ENCODE measurements at places on chromosomes 6 and 20.

GRCh38 chr20:23667666-23668065, 21.2 kb downstream of the CST4 start:
- no peak for DNase-seq

GRCh38 chr6:29490552-29490951, 2.8 kb upstream of the MAS1L start:
- no peak for DNase-seq

GRCh38 chr20:15703171-15703911, 869.9 kb downstream of the KIF16B start:
- no peak for DNase-seq

DNA sequence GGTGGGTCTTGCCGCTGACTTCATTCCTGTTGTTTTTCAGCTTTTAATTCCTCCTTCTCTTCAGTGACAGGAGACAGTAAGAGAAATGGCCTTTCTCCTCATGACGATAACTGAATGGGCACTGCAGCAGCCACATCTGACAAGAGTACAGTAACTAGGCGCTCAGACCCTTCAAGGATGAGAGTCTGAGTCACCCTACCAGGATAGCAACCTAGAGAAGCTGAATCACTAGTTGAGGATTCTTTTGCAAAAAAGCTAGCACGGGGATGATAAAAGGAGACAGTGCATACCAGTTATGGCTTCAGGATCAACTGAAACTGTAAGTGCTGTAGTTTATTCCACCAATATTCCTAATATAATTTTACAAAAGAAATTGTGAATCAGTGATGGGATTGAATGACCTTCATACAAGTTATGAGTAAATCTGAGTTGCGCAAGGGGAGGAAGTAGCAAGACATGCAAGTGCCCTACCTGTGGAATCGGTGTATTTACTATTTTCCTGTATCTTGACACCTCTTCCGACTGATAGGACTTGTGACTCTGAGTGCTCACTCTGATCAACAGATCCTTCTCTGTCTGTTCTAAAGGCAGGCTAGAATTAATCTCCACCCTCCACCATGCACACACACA, 161.8 kb upstream of the GRIK2 start:
- no peak for DNase-seq

GRCh38 chr20:4607287-4607713, 114.4 kb upstream of the PRND start:
- peak; percentile 76 for DNase-seq

DNA sequence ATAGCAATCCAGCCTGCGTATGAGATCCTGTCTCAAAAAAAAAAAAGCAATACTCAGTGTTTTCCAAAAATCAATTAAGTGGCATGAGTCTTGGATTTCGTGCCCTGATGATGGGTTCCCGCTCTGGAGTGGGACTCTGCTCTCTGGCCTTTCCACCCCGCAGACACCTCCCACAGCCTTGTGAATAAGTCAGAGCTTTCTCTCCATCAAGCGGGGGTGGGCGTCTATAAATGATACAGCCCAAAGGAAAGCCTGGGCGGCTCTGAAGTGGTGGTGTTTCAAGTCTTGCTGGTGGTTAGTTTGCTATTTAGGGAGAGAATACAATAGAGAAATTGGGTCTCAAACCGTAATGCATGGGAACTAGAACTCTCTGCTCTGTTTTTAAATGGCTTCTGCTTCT, 52.5 kb upstream of the TAGAP start:
- DNase-seq = no peak

GRCh38 chr6:5936140-5936539, 70.6 kb downstream of the NRN1 start:
- no peak for DNase-seq

- no peak for DNase-seq
Observed at GRCh38 chr6:44005507-44005903, 121.7 kb downstream of the MRPL14 start.

DNA sequence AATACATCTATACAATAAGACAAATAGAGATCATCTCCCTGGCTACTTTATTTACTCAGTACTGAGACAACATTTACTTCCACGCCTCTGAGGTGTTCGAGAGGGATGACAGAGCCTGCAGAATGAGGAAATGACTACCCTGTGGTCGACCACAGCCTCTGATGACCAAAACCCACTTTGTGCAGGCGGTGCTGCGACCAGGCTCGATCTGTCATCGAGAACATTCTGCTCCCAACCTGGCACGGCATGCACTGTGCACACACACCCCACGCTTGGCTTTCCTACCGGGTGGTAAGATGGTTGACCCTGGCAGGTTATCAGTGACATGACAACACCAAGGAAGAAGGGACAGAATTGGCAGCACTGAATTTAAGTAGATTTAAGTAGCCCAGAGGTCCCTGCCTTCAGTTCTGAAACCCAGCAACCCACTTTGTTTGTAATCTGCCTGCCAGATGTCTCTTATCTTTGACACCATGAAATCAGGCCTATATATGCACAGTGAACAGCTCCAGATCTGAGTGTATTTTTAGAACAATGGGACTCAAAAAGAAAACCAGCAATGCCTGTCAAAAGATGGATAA, 42.6 kb downstream of the TTI1 start:
- DNase-seq = peak; percentile 40

DNA sequence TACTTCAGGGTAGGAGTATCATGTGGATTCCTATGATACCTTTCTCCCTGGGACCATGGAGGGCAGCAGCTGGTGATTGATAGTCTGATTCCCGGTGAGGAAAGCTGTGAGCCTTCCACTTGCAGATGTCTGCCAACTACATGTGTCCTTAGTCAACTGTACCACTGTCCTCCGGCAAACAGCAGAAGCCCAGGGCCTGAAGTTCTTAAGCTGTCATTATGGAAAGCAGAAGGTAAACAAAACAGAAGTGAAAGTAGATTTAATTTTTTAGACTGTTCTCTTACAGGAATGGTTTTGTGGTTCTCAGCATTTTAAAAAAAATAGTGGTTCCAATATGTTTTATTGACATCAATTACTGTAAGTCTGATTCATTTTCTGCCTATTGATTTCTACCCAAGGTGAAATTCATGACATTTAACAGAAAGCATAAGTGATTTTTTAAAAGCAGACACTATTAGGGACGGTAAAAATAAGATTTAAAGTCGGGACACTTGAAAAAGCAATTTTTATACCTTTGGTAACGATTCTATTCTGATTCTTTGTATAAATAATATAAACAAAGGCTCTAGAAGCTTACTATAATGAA, 36.6 kb downstream of the PTPN1 start:
- no peak for DNase-seq

DNA sequence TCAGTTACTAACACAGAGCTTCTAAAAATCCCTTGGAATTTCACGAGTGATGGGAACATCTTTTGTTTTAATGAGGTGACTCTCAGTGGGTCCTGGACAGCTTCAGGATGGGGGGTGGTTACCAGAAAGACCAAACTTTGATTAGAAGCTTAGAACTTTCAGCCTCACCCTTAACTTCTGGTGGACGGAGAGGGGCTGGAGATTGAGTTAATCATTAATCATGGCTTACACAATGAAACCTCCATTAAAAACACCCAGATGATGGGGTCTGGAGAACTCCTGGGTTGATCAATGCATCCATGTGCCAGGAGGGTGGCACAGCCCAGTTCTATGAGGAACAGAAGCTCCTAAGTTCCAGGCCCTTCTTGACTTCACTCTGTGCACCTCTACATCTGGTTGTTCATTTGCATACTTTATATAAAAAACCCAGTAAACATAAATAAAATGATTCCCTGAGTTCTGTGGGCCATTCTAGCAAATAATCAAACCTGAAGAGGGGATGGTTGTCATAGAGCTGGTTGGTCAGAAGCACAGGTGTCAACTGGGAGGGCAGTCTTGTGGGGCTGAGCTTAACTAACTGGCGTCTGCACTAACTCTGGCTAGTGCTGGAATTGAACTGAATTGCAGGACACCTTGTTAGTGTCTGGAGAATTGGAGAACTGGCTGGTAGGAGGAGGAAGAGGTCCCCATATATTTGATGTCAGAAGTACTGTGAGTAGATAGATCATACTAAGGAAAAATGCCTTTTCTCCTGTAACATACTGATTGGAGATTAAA, 10.3 kb downstream of the RMND1 start:
- DNase-seq = no peak

- no peak for DNase-seq
Observed at GRCh38 chr6:83756565-83756964, 47.7 kb upstream of the SNAP91 start.

GRCh38 chr6:168226061-168226752, 93.4 kb downstream of the DACT2 start:
- DNase-seq = peak; percentile 45

DNA sequence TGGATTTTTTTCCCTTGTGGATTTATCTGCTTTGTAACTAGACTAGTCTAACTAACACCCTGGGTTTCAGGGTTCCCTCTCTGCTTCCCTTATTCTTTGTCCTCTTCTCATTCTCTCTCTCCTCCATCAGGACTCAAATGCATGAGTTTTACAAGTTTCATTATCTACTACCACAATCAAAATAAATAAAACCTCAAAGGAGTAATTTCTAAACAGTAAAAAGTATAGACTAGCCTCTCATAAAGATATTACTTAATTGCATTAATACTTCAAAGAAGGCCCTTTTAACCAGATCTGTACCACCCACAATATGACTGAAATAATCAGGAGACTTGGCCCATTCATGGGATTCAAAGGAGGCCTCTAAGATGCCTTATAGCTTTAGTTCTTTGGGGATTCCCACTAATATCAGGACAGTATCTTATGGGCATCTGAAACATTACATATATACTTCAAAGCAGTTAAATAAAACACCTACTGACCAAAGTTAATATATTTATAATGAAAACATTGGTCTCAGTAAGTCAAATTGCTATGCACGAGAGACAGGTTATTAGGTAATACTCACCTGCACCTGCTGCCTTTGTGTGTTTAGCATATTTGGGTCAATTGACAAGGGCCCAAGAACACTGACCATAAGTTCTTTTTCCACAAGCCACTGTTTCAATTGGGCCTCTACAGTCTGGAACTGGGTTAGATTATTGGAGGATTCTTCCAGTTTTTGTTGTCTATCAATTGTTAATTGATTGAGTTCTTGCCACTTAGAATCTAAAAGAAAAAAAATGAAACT, 85.7 kb downstream of the DST start:
- no peak for DNase-seq

DNA sequence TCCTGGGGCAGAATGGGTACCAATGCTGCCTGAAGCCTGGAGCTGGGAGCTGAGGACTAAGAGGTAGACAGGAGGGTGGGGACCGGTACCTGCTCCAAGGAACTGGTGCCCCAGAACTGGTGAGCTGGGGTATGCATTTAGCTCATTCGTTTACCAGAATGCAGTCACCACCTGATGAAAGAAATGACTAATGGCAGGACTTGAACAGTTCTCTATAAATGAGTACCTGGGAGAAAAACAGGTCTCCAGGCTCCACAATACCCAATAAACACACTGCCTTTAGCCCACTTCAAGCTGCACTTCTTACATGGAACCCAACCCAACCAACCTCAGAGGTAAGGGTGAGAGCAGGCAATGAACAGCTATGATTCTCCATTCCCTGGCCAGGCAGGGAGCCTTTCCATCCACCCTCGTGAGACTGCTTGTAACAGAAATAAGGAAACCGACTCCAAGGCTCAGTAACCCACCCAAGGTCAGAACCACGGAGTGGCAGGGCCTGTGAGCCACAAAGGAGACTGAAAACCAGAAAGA, 15.4 kb downstream of the FKBP1A start:
- no peak for DNase-seq

GRCh38 chr6:150813993-150814359, 51.5 kb upstream of the MTHFD1L start:
- no peak for DNase-seq

GRCh38 chr20:3067139-3068014, 4.0 kb upstream of the OXT start:
- DNase-seq = no peak

DNA sequence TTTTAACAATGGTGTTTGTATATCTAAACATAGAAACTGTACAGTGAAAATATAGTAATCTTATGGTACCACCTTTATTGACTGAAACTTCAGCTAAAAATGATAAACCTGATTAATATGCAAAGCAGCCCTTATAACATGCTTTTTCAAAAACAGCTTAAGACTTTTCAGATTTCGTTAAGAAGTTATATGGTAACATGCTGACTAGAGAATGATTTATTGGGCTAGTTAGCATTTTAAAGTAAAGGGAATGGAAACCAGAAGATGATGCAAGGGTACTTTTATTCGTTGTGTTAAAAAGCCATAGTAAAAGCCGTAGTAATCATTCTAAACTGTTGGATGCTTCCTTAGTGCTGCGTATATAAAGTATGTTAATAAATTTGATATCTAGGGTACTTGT, 50.5 kb downstream of the CBFA2T2 start:
- DNase-seq = no peak

- no peak for DNase-seq
Observed at GRCh38 chr6:108904741-108905140, 56.5 kb downstream of the ARMC2 start.

GRCh38 chr20:49712118-49712517, 1.6 kb downstream of the B4GALT5 start:
- DNase-seq = no peak

DNA sequence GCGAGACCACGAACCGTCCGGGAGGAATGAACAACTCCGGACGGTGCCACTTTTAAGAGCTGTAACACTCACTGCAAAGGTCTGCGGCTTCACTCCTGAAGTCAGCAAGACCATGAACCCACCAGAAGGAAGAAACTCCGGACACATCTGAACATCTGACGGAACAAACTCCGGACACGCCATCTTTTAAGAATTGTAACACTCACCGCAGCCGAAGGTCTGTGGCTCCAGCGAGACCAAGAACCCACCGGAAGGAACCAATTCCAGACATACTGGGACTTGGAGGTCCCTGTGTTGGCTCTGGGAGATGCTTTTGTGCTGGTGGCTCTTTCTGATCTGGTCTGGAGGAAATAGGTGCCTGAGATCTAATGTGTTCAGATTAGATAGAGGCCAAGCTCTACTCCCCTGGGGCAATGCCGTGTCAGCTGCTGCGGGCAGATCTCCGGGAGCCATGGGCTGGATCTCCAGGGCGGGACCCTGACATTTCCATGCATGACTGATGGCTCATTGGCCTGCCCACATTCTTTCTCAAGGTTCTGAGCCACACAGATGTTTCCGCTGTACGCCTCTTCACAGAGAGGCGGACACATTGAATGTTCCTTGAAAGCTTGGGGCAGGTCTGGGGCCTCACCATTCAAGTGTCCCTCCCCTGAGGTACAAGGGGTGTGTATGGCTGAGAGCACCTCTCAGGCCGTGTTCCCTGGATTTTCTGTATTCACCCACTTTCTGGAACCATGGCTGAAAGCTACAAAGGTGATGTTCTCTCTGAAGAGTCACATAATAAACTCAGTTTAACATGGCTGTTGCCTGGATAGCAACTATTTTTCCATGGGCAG, 29.3 kb downstream of the GMPR start:
- no peak for DNase-seq

- DNase-seq = no peak
Observed at GRCh38 chr6:32224696-32225095, 829 bp upstream of the NOTCH4 start.

- DNase-seq = no peak
Observed at GRCh38 chr6:15362274-15363160, 116.6 kb downstream of the JARID2 start.

- peak; percentile 24 for DNase-seq
Observed at GRCh38 chr6:151493161-151493803, 535 bp upstream of the CCDC170 start.

GRCh38 chr6:43671011-43671800, 16.4 kb downstream of the MRPS18A start:
- no peak for DNase-seq
